ENCODE measurements at places on chromosomes 2 and 18.

DNA sequence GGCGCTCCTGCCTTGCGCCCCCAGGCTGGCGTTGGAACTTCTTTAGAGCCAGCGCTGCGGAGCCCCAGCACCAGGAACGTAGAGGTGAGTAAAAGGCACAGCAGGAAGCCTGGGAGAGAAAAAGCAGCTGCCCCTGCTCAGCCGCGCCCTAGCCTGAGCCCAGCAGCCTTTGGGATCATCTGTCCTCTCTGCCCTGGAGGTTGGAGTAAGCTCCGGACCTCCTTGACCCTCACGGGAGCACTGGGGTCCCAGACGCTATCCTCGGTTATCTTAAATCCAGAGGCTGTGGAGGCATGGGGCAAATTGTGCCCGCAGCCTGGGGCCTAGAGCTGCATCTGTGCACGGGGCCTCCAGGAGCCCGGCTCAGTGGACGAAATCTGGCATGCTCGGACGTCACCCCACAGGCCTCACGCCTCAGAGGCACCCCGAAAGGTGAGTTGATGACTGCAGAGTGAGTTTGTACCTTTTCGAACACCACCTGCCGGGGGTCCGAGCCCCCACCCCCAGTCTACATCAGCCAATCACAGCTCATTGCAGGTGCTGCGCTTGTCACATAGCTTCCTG is 1.6 kb upstream of the SLC66A2 start:
- no peak overlapping the region for H3K27ac ChIP-seq
- H3K36me3 ChIP-seq, result peaks cover 11% of the 10 kb centered on the region
- H3K4me1 ChIP-seq, result peaks cover 7% of the 10 kb centered on the region
- H3K4me3 ChIP-seq, result no peak overlapping the region
- DNase-seq, result no peak
- no peaks in the 10 kb centered on the region for H3K27me3 ChIP-seq

DNA sequence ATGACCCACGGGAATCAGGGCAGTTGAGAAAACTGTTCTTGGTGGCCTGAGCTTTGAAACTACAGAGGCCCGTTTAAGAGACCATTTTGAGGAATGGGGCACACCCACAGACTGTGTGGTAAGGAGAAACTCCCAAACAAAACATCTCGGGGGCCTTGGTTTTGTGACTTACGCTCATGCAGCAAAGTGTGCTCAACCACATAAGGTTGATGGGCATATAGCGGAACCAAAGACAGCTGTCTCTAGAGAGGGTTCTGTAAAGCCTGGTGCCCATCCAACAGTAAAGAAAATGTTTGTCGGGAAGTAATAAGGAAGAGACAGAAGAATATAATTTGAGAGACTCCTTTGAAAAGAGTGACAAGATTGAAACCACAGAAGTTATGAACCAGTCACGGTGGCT is 5.4 kb downstream of the MRO start:
- H3K36me3 ChIP-seq, result no peaks in the 10 kb centered on the region
- peaks cover 3% of the 10 kb centered on the region for H3K4me1 ChIP-seq
- no peak for DNase-seq
- no peak overlapping the region for H3K4me3 ChIP-seq
- peaks cover 6% of the 10 kb centered on the region for H3K27me3 ChIP-seq

DNA sequence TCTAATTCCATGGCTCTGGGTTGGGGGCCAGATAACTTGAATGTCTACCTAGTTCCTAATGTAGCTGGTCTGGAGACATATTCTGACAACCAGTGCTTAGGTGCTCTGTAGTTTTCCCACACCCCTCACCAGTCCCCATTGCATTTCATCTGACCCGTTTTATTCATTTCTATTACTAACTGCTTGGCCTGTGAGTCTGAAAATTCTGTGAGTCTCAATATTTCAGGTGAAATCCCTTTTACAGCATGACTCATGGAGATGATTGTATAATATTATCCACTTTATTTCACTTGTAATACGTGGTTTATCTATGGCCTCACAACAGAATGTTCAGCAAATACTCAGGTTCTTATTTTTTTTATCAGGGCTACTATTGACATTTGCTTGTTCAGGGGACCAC is 103.7 kb upstream of the UGP2 start:
- H3K36me3 ChIP-seq, result no peaks in the 10 kb centered on the region
- H3K27me3 ChIP-seq, result no peaks in the 10 kb centered on the region
- DNase-seq, result no peak
- H3K4me1 ChIP-seq, result peaks cover 58% of the 10 kb centered on the region

- peaks cover 14% of the 10 kb centered on the region for H3K4me1 ChIP-seq
- H3K27me3 ChIP-seq, result no peaks in the 10 kb centered on the region
- no peak overlapping the region for H3K4me3 ChIP-seq
- H3K27ac ChIP-seq, result no peak overlapping the region
Observed at GRCh38 chr2:204024503-204024902, 87.9 kb downstream of the ICOS start.

DNA sequence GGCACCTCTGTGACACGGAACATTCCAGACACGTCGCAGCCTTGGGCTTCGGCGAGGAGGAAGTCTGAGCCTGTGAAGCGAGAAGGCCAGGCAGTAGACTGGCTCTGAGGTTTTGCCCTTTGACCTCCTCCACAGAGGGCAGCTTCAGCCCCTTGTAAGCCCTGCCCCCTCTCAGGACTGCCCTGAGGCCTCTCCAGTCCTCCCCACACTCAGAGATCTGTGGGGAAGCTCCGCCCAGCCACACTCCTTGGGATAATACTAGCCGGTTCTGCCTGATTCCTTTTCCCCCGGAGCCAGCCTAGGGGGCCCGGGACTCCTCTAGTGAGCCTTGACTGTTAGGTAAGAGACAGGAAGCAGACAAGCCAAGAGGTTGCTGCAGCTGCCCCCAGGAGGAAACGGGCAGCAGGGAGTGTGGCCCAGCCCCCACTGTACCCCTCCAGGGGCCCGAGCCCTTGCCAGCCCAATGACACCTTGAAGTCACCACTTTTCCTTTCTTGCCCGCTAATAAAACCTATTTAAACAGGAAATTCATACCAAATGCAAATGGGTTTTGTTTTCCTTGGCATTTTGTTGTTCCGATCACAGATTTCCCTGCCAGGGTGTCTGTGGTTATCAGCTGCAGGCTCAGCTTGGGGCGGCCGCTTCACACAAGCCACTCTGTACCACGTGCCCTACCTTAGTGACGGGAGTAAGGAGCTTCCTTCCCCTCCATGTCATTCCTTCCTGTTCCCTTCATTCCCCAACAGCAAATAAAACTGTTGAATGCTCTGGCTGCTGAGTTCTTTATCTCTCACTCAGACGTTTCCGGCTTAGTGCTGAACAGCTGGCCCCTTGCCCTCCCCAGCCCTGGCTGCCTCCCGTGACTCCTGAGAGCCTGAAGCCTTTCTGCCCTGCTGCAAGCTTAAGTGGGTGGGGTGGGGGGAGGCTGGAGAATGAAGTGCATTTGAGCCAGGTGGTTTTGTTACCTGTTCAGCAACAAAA is 124.7 kb downstream of the CABLES1 start:
- H3K4me1 ChIP-seq, result peaks cover 29% of the 10 kb centered on the region
- no peaks in the 10 kb centered on the region for H3K27me3 ChIP-seq
- peak overlapping the region; percentile 55 for H3K27ac ChIP-seq
- H3K36me3 ChIP-seq, result no peaks in the 10 kb centered on the region
- H3K4me3 ChIP-seq, result no peak overlapping the region

- no peak for DNase-seq
- no peak overlapping the region for H3K27ac ChIP-seq
- H3K36me3 ChIP-seq, result no peaks in the 10 kb centered on the region
- peaks cover 10% of the 10 kb centered on the region for H3K4me1 ChIP-seq
- H3K4me3 ChIP-seq, result no peak overlapping the region
Observed at GRCh38 chr2:173828189-173829142, 136.7 kb downstream of the SP3 start.

DNA sequence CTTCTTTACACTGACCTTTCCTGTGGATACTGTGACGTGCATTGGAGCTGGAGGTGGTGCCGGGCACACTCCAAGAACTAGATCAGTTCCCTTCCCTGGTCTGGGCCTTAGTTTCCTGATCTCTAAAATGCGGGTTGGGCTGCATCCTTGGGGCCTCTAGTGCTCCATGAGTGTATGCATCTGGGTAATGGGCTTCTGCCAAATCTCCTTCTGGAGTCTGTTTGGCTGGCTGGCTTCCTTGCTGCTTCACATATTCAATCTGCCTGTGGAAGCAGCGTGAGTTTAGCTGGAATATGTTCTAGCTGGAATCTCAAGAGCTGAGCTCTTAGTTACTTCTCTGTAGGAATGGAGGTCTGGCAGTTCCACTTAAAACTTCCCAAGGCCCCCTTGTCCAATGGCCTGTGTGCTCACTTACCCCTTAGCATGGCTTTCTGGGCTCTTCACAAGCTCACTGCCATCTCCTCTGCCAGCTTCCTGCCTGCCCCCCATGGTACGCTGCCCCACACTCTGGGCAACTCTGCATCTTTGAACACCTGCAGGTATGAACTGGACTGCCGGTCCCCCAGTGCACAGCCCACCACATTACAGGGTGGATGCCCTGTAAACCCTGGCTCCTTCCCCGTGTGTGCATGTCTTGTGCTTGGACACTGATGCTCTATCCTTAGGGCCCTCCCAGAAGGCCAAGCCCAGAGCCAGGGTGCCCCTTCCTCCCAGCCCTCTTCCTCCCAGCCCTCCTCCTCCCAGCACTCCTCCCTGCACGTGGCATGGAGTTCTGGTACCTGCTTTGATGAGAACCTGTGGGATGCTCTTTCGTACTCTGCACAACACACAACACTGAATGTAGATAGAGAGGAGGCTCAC is 103.6 kb upstream of the SMAD2 start:
- no peak overlapping the region for H3K4me3 ChIP-seq
- no peak for DNase-seq
- H3K27me3 ChIP-seq, result no peaks in the 10 kb centered on the region
- no peak overlapping the region for H3K27ac ChIP-seq
- peaks cover 3% of the 10 kb centered on the region for H3K4me1 ChIP-seq

- H3K4me1 ChIP-seq, result peaks cover 51% of the 10 kb centered on the region
- peaks cover 17% of the 10 kb centered on the region for H3K27me3 ChIP-seq
- H3K36me3 ChIP-seq, result no peaks in the 10 kb centered on the region
- H3K27ac ChIP-seq, result peak overlapping the region; percentile 0
- peak overlapping the region; percentile 60 for H3K4me3 ChIP-seq
Observed at GRCh38 chr2:216692636-216693413, 2.5 kb downstream of the IGFBP5 start.

DNA sequence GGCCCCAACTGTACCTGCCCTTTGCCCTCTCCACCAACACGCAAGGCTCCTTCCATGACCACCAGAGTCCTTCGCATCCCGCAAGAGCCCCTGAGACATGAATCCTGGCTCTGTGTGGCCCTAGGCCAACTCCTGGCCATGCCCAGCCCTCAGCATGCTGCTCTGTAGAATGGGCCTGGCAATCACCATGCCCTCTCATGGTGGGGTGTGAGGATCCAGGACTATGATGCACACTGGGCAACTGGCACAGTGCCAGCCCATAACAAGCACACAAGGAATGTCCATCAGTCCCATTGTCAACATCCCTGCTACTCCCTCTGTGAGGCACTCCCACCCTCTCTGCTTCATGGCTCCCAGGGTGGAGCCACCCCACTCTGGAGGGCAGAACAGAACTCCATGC is 44.7 kb downstream of the FER1L5 start:
- no peak overlapping the region for H3K27ac ChIP-seq
- peaks cover 21% of the 10 kb centered on the region for H3K27me3 ChIP-seq
- no peaks in the 10 kb centered on the region for H3K4me1 ChIP-seq
- H3K36me3 ChIP-seq, result no peaks in the 10 kb centered on the region

DNA sequence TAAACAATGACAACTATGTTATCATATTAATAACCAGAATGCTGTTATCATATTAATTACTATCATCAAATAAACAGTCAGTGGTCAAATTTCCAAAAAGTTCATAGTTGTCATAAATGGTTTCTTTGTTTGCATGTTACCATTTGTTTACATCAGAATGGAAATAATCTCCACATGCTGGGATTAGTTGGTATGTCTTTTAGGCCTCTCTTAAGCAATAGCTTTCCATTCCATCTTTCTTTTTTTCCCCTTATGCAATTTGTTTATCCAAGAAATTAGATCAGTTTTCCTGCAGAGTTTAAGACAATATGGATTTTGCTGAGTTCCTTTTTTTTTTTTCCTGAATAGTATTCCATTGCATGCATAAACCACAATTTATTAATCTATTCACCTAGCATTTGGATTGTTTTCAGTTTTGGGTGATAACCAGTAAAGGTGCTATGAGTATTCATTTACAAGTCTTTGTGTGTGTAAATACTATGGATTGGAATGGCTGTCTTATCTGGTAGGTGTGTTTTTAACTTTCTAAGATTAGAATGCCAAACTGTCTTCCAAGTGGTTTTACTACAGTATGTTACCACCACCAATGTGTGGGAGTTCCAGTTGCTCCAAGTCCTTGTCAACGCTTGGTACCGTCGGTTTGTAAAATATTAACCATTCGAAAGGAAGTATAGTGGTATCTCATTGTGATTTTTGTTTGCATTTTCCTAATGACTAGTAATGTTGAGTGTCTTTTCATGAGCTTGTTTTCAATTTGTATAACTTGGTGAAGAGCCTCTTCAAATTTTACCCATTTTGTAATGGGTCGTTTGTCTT is 33.3 kb upstream of the TXNDC2 start:
- no peaks in the 10 kb centered on the region for H3K27me3 ChIP-seq
- no peak for DNase-seq
- H3K4me3 ChIP-seq, result no peak overlapping the region
- no peaks in the 10 kb centered on the region for H3K36me3 ChIP-seq
- H3K4me1 ChIP-seq, result peaks cover 27% of the 10 kb centered on the region

DNA sequence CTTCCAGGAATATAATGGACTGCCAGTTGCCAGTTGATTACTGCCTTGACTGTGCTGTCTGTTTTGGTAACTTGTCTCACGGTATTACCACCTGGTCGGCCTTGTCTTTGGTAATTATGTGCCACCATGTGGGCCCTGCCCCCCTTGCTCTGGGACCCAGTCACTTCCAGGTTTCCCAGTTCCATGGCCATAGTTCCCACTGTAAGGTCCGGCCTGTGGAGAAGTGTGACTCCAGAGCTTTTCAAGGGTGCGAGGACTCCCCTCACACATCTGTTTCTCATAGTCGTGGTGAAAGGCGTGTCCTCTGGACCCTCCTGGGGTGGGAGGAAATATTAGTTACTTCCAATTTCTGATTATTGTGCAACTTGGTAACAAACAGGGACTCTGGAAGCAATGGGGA is 150.5 kb downstream of the SEPTIN10 start:
- H3K4me3 ChIP-seq, result no peak overlapping the region
- no peak for DNase-seq
- no peaks in the 10 kb centered on the region for H3K27me3 ChIP-seq
- H3K27ac ChIP-seq, result no peak overlapping the region
- H3K4me1 ChIP-seq, result peaks cover 17% of the 10 kb centered on the region
